ENCODE measurements at places on chromosomes 2 and 18.

GRCh38 chr2:218781691-218782527 lies at the start of gene CYP27A1:
Gene CYP27A1 (plus strand): TSS chr2:218782147. CDS start chr2:218782183, 36 bp downstream.
- DNase-seq: no peak

DNA sequence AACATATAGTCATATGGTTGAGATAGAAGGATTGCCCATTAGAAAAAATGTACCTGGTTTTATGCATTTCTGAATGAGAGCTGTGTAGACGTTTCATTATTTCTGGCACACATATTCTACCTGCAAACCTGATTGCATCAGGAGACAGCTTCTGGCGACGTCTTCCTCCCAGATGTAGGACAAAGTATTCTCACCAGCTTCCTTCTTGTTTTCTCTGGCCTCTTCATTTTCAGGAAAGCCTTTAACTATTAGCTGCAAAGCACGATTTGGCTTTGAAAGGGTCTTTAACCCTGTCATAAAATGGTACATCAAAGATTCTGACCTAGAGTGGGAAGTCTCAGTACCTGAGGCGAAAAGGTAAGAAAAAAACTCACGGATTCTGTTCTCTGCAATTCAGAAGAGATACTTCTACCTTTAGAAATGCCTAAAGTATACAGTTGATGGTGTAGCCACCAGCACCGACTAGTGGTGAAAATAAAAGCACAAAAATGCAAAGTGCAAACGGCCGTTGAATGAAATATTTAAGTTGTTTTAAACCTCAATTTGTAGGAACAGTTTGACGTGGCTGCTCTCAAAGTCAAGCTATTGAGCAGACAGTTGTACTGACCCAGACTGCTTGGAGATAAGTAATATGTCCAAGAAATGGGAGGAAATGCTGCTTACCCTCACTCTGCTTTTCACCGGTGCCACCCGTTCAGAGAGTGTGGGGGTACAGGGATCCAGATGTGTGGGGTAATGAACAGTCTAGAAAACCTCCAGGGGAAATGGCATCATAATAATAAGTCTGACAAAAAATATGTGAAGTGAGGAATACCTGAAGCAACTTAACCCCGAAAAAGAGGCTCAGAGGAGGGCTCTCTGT lies 20.2 kb downstream of the IL18RAP start:
- DNase-seq: peak; percentile 20

- no peak for DNase-seq
Observed at GRCh38 chr2:67656875-67657274, 259.7 kb downstream of the ETAA1 start.

DNA sequence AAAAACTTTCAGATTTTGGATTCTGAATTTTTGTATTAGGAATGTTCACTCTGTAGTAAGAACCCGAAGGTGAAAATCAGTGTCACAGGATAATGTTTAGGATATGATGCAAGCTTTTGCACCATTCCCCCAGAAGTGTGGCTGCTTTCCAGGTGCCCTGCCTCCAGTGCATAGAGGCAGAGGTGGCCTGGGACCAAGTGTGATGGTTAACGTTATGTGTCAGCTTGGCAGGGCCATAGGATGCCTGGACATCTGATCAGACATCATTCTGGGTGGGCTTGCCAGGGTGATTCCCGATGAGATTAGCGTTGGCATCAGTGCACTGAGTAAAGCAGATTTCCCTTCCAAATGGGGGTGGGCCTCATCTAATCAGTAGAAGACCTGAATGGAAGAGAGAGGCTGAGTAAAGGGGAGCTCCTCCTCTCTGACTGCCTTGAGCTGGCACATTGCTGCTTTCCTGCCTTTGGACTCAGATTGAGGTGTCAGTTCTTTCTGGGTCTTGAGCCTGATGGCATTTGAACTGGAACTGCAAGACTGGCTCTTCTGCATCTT lies 177.4 kb upstream of the HS6ST1 start:
- no peak for DNase-seq

- DNase-seq: no peak
Observed at GRCh38 chr2:235054919-235055318, 103.1 kb downstream of the SH3BP4 start.

DNA sequence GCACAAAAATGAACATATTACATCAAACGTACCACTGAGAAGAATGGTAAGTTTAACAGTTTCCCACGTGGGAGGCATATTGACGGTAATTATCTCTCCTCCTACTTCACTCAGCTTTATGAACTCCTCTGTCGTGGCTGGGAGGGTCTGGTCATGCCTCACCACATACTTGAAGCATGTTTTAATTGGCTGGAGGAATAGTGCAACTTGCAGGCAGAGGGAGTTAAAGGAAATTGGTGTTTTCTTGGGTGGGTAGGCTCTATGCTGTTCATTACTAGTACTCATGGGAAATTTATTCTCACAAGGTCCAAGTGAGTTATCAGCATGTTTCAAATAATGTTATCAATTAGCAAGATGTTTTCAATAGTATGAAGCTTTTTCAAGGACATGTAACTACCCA lies 767.0 kb downstream of the PLCL1 start:
- no peak for DNase-seq

GRCh38 chr2:72992734-72993102 lies 75.4 kb downstream of the EMX1 start:
- no peak for DNase-seq

DNA sequence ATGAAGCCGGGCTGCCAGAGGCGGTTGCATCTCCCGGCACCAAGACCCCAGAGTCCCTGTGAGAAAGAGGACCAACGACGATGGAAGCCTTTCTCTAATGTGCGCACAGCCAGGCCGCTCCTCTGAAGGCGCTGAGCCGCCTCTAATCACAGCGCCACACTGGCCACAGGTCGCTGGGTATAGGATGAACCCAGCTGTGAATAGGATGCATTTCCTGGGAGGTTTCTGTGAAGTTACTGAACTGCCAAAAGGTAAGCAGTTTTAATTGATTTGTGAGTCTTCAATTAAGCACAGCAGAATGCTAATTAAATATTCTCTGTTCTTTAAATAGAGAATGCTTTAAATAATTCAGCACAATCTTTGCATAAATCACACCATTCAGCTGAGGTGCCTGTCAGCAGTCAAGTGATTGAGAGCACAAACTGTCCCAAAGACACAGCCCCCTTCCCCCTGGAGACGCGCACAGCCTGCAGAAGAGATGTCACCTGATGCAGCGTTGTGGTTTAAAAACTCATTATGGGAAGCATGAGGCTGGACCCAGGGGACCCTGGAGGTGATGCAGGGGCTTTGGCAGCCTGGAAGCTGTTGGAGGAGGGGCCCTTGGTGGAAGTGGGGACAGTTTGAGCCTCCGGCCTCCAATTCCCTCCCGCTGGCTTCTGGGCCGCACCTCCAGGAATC lies 98.1 kb downstream of the RTP5 start:
- no peak for DNase-seq

DNA sequence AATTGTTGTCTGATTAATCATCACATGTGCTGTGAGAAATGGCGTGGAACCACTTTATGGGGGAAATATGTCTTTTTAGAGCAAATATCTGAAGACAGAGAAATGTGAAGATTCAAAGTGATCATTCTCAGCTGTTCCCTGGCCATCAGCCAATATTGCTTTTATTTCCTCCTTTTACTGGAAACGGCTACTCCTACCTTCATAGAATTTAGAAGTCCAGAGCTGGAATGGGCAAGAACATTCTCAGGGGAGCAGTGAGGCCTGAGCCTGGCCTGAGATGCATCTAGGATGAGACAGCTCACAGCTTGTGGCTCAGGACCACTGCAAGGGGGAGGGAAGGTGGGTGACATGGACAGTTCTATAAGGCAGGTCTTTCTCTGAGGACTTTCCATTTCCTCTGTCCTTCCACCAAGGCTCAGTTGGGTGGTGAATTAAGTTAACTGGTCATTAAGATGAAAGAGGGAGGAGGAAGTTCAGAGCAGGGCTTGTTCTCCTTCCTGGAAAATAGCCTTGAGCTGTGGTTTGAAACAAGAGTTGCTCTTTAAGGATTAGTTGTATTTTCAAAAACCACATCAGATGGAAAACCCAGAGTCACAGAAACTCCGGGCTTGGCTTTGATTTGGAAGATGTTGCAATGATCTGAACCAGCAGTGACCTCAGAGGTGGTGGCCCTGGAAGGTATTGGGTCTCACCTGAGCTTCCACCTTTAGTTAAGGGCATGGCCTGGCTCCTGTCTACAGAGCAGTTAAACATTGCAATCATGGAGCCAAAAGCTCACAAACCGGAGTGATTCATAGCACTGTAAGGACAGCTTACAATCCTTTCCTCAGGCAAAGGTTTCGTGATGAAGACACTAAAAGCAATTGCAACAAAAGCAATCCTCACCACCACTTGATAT lies 144.3 kb downstream of the VAPA start:
- peak; percentile 28 for DNase-seq

DNA sequence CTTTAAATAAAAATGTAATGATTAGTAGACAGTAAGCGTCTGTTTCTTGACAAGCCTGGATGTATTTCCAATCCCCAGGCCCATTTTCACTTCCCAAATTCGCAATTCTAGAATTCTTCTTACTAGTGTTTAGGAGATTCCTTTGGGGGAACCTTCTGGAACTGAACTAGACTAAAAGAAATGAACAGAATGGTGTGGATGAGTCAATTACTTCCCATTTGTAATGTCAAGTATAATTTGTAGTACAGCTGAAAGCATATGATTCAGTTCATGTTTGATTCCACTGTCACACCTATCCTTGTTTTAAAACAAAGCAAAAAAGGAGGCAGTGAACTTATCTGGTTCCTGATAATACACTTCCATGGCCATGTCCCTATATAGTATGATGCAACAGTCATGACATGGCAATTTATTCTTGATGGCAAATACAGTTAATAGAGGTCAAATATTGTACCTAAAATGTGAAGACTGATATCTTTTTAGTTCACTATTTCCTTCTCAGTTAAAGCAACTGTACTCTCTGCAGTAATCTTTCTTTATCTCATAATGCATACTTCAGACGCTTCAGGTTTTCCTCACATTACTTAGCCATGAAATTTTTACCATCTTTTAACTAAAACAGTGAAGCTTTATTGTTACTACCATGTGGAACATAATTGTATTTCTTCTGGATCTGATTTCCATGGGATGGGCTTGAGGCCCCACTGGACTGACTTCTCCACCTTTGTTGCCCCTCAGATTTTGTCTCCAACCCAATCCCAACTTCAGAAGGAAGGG lies 2.0 kb downstream of the IDH1 start:
- no peak for DNase-seq

- DNase-seq: no peak
Observed at GRCh38 chr2:65477590-65477989, 45.2 kb upstream of the SPRED2 start.

DNA sequence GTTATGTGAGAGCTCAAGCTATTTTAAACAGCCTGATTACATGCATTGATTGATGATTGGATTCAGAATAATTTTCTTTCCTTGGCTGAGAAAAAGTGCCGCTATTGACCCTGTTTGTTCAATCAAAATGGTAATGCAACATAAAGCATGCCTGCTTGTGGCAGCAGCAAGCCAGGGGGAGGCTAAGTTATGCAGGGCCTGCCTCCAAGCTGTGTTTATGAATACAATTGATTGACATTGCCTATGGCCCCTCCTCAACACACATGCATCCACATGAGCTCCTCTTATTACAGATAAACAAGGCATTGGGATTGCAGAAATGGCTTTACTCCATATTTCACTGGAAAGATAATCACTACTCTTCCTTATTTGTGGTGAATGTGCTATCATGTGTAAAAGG lies 395.6 kb downstream of the TDRD15 start:
- DNase-seq: no peak

DNA sequence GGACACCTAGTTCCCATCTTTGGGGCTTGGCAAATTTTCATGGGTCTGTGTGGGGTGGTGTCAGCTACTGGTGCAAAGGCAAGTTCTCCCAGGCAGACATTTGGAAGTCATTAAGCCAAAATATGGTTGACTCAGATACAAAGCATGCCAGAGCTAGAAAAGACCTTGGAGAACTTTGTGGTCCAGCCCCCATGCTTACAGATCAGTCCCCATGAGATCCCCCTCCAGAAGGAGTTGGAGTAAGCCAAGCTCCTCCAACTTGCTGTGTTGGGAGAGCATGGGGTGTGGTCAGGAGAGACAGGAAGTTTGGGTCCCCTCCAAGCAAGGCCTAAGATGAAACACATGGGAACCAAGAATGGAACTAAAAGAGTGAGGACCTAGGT lies 224.5 kb downstream of the CYP26B1 start:
- DNase-seq: no peak

GRCh38 chr2:120589771-120590608 lies 145.7 kb upstream of the GLI2 start:
- no peak for DNase-seq

- DNase-seq: no peak
Observed at GRCh38 chr2:23901966-23902846, 24.7 kb downstream of the ATAD2B start.

GRCh38 chr2:49288113-49288705 lies 133.9 kb upstream of the FSHR start:
- no peak for DNase-seq

- no peak for DNase-seq
Observed at GRCh38 chr18:63312019-63312409, 7.6 kb downstream of the BCL2 start.

- no peak for DNase-seq
Observed at GRCh38 chr2:8648441-8649213, 33.2 kb upstream of the ID2 start.

DNA sequence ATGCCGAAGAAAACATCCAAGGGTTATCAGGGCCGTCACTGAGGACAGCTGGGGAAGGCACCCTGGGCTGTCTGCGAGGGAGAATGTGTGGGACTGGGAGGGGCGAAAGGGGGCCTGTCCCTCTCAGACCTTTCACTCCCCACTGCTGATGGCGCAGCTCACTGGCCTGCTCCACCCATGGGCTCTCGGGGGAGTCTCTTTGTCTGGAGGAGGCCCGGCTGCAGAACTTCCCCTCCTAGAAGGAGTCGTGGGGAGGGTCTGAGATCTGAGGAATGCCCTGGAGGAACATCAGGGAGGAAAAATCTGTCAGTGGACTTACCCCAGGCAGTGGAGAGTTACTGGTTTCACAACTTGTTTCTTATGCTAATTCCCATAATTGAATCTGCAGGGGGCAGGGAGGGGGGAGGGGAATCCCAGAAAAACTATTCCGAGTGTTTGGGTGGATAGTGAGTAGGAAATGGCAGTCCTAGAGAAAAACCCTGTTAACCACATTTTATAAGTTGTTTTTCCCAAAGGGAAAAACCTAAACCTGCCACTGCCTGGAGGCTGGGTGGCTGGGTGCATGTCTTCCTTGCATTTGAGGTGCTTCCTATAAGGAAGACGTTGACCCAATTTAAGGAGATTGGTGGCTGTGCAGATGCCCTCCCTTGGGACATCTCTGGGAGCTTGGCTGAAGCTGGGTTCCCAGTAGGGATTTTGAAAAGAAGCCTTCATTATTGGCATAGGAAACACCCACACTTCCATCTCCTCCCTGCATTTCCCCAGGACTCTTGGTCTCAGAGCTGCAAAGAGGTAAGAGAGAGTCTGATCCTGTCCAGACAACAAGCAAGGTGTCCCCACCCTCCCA lies 11.7 kb upstream of the SEMA4C start:
- DNase-seq: no peak

- DNase-seq: no peak
Observed at GRCh38 chr2:172093416-172094293, 8.3 kb downstream of the DLX1 start.

GRCh38 chr2:215107216-215108056 lies 31.0 kb downstream of the ABCA12 start:
- no peak for DNase-seq

GRCh38 chr2:241811952-241812729 lies 3.1 kb downstream of the NEU4 start:
- DNase-seq: no peak
